ENCODE measurements at places on chromosomes 1 and 21.

GRCh38 chr1:17246971-17247370 lies 1.9 kb upstream of the PADI3 start:
- DNase-seq = no peak

GRCh38 chr1:96372881-96373280 lies 348.7 kb upstream of the PTBP2 start:
- DNase-seq = no peak

DNA sequence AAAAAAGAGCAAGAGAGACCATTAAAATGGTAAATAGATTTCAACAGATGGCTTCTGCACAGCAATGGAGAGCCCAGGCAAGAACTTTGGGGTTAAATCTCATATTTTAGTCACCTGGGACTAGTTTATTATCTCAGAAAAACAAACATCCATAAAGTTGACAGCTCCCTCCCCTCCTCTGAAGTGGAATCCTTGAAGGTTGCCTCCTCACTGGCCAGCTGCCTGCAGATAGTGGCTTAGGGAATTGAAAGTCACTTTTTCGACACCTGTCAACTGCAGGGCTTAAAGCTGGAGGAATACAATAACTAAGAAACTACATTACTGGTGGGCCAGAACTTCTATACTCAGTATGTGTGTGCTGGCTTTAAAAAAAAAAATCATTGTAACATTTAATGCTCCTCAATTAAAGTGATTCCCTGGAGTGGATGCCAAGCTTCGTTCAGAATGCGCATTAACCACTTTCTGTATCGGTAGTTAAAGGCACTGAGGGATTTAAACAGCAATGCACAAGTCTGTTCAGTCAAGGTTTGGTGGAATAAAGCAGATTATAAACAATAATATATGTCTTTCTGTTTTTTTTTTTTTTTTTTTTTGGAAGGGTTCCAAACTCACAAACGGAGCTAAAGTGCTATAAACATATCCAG lies 52.5 kb downstream of the LHX4 start:
- no peak for DNase-seq

GRCh38 chr1:4396551-4396950 lies 257.9 kb upstream of the AJAP1 start:
- no peak for DNase-seq

DNA sequence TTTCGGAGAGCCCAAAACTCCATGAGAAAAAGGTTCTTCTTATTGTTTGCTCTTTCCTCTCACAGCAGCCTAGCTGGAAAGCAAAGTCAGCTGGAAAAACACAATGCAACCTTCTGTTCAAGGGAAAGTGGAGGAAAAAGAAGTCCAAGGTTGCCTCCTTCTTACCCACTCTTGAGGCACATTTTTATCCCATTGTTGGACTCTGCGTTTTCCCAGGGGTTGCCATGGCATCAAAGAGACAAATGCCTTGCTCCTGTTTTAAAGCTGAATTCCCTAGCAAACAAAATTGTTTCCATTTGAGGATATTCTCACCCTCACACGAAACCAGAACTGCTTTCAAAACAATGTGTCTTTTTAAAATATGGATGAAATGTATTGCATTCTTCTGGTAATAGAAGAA lies 45.1 kb upstream of the PALMD start:
- no peak for DNase-seq

DNA sequence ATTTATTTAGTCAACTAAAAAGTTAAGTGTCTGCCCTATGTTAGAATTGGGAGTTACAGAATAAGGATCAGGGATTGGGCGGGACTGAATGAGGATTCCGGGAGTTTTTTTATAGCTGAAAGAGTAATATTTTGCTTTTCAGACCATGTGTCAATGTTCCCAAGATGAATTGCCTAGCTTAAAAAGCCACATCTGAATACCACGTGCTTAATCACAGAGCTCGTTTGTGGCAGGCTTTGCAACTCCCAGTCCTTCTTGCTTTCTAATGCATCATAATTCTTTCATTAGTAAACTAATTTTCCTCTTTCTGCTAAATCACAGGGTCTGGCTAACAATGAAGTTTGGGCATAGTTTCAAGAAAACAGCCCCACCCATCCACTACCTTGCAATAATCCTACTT lies 4.2 kb upstream of the BCL10 start:
- DNase-seq = no peak

DNA sequence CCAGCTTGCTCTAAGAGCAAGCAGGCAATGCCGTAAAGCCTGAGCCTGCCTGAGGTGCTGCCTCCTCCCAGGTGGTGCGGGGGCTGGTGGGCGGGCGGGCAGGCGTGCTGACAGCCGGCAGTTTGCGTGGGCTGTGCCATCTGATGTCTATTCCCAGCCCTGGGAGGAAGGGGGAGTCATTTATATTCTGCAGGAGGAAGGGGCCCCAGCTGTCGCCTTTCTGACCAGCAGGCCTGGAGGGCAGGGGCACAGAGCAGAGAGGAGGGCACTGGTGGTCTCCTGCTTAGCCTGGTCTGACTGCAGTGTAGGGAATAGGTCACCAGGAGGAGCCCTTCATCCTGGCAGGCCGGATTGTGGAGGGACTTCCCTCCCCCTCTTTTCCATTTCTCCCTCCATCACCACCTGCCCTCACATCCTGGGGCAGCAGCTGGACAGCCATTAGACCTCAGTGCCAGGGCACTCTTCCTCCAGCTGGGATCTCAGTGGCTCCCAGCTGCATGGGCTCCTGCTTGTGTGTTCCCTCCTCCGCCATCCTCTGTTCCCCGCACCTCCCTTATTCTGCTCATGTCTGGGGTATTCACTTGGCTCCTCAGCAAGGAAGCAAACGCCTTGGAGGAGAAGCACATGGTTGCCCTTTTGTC lies 4.4 kb downstream of the CYB561D1 start:
- DNase-seq = no peak

GRCh38 chr1:78068681-78069283 lies 23.0 kb downstream of the GIPC2 start:
- no peak for DNase-seq

DNA sequence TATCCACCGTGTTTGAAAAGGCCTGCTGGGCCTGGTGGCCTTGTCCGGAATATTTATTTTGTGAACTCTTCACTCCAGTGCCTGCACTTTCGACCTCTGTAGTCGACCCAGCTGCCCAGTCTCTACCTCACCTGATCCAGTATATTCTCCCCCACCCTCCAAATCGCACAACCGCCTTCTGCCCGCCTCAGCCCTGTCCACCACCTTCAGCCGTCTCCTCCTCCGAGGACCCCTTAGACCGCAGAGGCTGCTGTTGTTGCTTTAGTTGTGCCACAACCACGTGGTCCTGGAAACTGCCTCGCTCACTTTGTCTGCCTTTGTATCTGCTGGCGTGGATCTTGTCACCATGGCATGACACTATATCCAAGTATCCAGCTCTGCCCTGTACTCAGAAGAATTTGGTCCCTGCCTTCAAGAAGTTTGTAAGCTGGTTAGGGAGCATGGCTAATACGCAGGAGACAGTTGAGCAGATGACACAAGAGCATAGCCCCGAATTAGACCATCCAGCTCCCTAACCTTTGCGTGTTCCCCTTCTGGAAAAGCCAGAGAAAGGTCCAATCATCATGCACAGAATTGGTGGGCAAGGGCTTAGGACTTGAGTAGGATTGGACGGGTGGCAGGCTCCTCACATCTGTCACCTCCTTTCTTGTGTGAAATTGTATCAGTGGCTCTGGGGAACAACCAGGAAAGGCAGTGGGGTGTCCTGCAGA lies 1.5 kb downstream of the PHGDH start:
- no peak for DNase-seq

DNA sequence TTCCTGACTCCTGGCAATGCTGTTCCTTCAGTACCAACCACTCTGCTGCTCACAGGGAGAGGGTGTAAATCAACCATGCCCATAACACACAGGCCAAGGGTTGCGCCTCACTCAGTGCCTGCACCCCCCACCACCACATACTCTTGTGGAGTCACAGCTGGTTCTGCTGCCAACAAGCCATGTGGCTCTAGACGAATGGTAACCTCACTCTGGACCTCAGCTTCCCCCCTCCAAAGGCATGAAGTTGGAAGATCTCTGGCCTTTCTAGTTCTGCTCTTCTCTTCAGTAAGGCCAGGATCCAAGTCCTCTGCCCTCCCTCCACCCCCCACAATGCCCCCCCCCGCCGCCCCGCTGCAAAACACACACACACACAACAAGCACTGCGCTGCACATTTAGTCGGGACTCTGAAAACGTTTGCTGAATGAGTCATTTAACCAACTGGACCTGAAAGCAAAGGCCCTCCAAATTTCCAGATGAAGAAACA lies 1.7 kb upstream of the GLIS1 start:
- DNase-seq = no peak

DNA sequence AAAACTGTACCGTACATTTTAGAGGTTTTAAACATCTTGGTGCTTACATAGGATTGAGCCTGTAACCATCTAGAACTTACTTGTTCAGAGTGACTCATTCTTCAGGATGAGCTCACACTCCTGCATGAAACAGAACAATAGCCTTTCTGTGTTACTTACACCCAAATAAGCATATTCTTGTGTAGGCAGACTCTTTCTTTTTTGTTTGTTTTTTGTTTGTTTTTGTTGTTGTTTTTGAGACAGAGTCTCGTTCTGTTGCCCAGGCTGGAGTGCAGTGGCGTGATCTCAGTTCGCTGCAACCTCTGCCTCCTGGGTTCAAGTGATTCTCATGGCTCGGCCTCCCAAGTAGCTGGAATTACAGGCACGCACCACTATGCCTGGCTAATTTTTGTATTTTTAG lies 3.8 kb upstream of the CA6 start:
- DNase-seq = no peak

GRCh38 chr1:9058465-9058864 lies 11.0 kb downstream of the SLC2A5 start:
- no peak for DNase-seq

DNA sequence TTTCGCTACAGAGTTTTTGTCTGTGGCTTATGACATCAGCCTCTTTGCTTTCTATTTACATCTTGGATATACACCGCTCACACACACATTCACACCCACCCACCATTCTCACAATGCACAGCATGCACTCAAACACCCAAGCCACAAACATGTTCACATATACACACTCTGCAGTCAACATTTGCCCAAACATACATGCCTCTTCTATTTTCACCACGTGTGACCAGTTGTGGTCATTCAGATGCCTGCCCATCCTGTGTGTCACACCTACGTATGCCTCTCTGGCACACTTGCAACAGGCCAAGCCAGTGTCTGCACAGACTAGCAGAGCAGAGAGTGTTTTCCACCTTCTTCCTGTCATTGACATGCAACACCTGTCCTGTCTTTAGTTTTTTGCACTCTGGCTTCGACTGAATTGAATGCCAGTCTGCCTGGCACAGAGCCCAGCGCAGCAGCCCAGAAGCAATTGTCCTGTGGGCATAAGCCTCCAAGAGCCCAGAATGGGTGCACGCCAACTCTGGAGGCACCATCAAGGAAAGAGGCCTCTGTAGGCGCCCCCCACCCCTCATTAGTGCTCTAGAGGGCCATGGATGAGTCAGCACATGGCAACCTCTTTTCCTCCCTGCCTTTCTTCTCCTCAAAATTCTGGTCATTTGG lies 37.7 kb upstream of the LRRN2 start:
- DNase-seq = no peak

DNA sequence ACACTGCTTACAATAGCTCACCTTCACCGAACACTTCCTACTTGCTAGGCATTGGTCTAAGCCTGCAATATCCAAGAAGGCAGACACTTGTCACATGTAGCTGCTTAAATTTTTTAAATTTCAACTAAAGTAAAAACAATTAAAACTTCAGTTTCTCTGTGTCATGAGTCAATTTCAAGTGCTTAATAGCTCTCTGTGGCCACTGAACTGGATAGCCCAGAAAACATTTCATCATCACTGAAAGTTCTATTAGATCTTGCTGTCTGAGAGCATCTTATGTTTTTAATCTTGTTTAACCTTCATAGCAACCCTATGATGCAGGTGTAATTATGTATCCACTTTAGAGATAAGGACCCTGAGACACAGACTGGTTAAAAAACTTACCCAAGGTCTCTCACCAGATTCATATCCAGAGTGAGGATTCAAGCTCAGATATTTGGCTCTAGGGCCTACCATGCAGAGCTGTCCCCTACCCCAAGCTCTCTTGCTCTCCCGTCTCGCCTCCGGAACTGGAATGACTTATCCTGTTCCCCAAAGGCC lies 2.6 kb upstream of the FCRL6 start:
- no peak for DNase-seq

DNA sequence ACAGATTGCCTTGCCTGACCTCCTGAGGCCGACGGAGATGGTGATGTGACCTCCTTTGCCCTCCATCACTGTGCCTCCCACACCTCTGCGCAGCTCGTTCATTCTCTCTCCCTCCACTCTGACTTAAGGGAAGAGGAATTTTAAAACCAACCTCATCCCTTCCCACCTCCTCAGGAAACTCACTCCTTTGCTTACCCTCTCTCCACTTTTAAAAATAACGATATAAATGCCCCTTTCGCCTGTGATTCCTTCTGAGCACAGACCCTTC lies 21.2 kb downstream of the LRRN2 start:
- DNase-seq = no peak

GRCh38 chr1:112767646-112768045 lies 52.5 kb upstream of the PPM1J start:
- no peak for DNase-seq

- no peak for DNase-seq
These were observed 1.4 kb downstream of the COL6A1 start for GRCh38 chr21:45982758-45983648.

GRCh38 chr21:28431022-28431421 lies 561.7 kb downstream of the LTN1 start:
- DNase-seq = no peak

DNA sequence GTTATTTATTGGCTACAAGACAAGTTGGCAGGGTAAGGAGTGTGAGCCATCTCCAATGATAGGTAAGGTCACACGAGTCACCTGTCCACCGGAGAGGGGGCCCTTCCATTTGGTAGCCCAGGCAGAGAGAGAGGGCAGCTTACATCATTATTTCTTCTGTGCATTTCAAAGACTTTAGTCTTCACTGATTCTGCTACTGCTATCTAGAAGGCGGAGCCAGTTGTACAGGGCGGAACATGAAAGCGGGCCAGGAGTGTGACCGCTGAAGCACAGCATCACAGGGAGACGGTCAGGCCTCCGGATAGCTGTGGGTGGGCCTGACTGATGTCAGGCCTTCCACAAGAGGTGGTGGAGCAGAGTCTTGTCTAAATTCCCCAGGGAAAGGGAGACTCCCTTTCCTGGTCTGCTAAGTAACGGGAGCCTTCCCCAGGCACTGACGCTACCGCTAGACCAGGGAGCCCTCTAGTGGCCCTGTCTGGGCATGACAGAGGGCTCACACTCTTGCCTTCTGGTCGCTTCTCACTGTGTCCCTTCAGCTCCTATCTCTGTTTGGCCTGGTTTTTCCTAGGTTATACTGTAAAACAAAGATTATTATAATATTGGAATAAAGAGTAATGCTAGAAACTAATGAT lies 36.7 kb downstream of the ZNF695 start:
- DNase-seq = peak; percentile 15

DNA sequence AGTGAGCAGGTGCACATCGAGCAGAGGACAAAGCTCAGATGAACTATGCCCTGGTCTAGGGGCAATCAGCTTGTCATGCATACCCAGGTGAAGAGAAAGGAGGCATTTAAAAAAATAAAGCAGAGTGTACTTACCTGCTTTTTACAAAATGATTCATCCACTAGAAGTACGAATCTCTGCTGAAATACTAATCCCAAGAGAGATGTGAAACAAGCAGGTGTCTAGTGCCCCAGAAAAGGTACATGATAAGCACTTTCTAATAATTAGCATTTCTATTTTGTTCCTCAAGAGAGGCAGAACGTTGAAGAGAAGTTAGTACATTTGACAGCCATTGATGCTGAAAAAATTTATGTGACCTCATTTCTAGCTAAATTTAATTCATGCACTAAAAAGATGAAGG lies 31.1 kb downstream of the CHODL start:
- no peak for DNase-seq
